ENCODE measurements at places on chromosomes 4 and X. TPM values are rescaled to one million over a fixed set of nuclear protein-coding genes. Genes with fewer than 3 reads are reported as not detected.
A peak's percentile ranks its signal among the peaks of the same experiment; 100 is the strongest.

GRCh38 chr4:16417198-16417597 lies 190.9 kb upstream of the TAPT1 start:
- DNase-seq, result no peak

DNA sequence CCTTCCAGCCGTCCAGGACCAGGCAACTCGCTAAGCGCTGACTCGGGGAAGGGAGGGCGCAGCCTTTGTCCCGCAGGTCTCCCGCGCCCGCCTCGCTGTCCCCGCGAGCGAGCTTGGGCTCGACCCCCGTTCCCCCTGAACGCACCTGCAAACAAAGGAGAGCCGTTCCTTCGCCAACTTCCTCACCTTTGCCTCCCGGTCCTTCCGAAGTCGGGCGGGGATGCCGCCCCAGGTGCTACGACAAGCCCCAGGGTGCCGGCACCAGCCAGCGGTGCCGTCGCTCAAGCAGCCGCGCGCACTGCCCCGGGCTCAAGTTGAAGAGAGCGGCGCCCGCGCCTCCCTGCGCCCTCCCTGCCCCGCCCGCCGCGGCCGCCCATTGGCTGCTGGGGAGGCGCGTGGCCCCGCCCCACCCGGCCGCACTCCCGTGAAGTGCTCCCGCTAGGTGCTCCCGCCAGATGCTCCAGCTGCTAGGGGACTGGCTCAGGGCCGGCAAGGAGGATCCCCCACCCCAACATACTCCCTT lies 107.1 kb downstream of the NSUN7 start:
- DNase-seq, result no peak

- DNase-seq, result no peak
Observed at GRCh38 chr4:31995943-31996901, 1276.1 kb downstream of the PCDH7 start.

- no peak for DNase-seq
Observed at GRCh38 chrX:123964156-123964834, 2.8 kb downstream of the STAG2 start.

DNA sequence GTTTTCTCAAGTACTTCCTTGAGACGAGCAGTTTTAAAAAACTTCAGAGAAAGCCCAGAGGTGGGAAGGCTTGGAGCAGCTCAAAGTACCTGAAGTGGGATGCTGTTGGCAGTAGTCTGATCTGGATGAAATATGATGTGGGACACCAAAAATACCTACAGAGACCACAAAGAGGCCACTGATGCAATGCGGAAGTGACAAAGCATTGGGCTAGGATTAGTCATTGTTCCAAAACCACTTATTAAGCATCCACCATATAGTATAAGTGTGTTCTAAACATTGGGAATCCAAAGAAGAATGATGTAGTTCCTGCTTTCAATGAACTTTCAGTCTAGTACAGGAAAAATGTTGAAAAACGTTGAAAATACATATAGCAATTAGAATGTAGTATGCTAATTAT lies 386.1 kb upstream of the CNKSR2 start:
- DNase-seq, result no peak

DNA sequence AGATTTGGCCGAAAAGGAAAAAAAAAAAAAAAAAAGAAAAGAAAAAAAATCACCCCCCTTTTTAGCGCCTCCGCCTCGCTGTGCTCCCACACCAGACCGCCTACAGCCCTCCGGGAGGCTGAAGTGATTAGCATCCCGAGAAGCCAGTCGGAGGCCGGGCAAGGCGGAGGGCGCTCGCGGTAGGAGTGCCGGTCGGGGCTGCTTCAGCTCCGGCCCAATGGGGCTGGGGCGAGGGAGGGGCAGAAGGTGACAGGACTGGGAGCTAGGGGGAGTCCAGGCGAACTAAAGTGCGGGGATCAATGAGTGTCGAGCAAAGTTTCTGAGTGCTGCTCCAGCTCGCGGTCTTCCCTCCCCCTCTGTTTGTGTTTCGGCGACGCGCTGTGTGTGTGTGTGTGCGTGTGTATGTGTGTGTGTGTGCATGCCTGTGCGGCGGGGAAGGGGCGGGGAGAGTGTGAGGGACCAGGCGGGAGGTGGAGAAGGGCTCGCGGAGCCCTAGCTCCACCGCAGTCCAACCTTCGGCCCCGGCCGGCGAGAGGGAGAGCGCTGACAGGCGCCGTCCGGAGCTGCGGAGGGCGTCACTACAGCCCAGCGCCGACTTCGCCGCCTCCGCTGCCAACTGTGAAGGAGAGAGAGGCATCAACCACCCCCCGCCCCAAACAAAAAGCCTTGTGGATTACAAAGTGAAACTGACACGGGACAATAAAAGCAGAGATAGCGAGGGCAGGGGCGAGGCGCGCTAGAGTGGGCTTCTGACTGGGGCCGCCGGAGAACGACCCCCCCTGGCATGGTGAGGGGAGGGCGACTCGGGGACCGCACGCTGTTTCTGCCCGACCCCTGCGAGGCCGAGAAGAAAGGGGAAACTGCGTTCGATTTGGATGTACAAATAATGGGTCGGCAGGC lies at the start of gene FAT4:
Gene FAT4, plus strand, starts transcription at position 280 of the 900 bp plus-strand sequence. CDS start 1,457 bp downstream, outside the sequence.
- DNase-seq, result peak; percentile 61

- DNase-seq, result no peak
Observed at GRCh38 chr4:113101669-113102068, 52.2 kb downstream of the ANK2 start.

DNA sequence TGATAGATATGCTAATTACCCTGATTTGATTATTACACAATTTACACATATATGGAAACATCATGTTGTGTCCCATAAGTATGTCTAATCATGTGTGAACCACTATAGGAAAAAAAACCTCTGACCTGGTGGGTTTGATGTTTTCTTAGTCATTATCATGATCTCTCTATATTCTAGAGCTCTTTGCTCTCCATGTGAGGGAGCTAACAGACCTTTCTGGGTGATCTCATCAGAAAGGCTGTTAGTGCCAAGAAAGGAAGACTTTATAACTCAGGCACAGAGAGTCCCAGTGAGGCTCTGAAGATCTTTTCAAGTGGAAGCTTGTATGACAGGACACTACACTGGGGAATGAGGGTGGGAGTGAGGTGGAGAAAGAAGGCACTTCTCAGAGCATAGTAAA lies 527.7 kb upstream of the MAGEB2 start:
- DNase-seq, result no peak

GRCh38 chrX:110430293-110431076 lies 71.8 kb downstream of the RTL9 start:
- DNase-seq, result no peak

- no peak for DNase-seq
Observed at GRCh38 chrX:42443267-42443666, 334.7 kb downstream of the PPP1R2C start.

- DNase-seq, result no peak
Observed at GRCh38 chr4:184755278-184755677, 21.4 kb upstream of the CENPU start.

- no peak for DNase-seq
Observed at GRCh38 chr4:6682862-6683590, 10.7 kb upstream of the S100P start.

DNA sequence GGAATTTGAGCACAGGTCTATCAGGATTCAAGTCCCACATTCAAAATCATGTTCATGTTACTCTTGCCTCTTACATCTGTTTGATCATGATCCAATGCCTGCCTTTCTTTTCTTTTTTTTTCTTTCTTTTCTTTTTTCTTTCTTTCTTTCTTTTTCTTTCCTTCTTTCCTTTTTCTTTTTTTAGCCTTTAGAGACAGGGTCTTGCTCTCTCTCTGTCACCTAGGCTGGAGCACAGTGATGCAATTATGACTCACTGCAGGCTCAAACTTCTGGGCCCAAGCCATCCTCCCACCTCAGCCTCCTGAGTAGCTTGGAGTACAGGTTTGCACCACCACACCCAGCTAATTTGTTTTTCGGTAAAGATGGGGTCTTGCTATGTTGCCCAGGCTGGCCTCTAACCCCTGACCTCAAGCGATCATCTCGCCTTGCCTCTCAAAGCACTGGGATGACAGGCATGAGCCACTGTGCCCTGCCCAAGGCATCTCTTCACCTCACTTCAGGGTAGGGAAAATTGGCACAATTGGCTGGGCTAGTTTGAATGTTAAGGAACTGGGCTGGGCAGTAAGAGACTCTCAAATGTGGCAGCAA lies 359.2 kb downstream of the FBXW7 start:
- DNase-seq, result no peak

DNA sequence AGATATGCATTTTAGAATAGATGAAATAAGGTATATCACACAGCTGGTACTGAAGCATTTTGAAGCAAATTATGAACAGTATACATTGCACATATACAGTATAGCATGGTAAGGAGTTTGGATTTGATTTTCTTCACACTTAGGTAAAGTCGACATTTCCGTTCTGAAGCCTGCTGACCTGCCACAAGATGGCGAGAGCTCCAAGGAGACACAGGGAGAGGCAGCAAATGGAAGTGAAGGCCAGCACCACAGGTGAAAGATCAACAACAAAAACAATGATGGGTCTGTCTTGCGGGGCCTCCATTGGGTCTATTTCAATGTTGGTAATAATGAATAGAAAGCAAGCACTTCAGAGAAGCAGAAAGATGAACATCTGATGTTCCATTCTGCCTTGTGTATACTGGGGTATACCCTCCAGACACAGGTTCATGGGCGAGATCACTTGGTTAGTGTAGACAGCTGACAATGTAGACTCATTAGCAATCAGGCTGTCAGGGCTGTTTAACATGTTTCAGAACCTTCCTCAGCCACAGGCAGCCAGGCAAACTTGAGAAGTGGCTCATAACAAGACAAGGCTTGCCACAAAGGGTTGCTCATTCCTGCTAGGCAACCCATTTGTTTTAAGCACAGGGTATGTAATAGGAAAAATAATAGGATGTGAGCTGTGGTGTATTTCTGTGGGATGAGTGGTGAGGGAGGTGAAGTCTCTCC lies 21.4 kb upstream of the NOX1 start:
- no peak for DNase-seq

DNA sequence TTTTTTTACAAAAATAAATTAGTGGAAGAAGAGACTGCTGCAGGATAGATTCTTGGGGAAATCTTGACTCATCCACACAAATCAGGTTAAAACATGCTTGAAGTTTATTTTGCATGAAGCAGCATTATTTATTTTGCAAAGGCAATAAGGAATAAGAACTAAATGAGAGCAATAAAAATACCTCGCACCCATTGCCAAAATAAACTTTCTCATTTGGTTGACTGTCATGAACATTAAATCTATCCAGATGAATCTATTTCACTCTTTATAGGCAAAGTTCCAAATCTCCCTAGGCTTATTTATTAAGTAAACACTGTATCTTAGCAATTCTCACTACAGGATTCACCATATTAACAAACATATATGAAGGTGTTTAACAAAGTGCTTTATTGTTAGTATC lies 58.9 kb downstream of the HOPX start:
- DNase-seq, result no peak

GRCh38 chr4:112093636-112094202 lies 51.5 kb upstream of the FAM241A start:
- DNase-seq, result no peak

DNA sequence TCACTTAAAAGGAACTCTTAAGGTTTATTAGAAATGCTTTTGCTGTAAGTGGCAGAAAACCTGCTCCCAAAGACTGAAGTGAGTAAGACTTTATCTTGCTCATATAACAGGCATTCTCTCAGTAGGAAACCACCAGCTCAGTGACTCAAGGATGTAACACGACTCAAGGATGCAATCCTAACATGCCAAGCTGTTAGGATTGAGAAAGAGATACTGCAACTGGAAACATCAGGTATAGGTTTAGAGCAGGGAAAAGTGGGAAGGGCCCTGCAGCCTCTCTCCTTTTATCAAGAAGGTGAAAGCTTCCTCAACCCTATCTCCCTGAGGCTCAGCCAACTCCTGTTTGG lies 11.9 kb upstream of the SLC9A7 start:
- DNase-seq, result no peak

GRCh38 chr4:84573385-84574068 lies 9.4 kb upstream of the CDS1 start:
- no peak for DNase-seq

- no peak for DNase-seq
Observed at GRCh38 chrX:39953879-39954278, 143.9 kb downstream of the BCOR start.

GRCh38 chr4:173025131-173025530 lies 143.5 kb upstream of the GALNT7 start:
- no peak for DNase-seq

- no peak for DNase-seq
Observed at GRCh38 chr4:156983366-156983765, 11.8 kb upstream of the PDGFC start.

- DNase-seq, result no peak
Observed at GRCh38 chr4:89837385-89837992, 528 bp upstream of the SNCA start.

DNA sequence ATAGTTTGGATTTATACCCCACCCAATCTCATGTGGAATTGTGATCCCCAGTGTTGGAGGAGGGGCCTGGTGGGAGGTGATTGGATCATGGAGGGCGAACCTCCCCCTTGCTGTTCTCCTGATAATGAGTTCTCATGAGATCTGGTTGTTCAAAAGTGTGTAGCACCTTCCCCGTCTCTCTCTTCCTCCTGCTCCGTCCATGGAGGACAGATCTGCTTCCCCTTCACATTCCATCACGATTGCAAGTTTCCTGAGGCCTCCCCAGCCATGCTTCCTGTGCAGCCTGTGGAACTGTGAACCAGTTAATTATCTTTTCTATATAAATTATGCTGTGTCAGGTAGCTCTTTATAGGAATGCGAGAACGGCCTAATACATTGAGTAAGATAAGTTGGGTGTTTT lies 518.8 kb upstream of the LCORL start:
- no peak for DNase-seq

DNA sequence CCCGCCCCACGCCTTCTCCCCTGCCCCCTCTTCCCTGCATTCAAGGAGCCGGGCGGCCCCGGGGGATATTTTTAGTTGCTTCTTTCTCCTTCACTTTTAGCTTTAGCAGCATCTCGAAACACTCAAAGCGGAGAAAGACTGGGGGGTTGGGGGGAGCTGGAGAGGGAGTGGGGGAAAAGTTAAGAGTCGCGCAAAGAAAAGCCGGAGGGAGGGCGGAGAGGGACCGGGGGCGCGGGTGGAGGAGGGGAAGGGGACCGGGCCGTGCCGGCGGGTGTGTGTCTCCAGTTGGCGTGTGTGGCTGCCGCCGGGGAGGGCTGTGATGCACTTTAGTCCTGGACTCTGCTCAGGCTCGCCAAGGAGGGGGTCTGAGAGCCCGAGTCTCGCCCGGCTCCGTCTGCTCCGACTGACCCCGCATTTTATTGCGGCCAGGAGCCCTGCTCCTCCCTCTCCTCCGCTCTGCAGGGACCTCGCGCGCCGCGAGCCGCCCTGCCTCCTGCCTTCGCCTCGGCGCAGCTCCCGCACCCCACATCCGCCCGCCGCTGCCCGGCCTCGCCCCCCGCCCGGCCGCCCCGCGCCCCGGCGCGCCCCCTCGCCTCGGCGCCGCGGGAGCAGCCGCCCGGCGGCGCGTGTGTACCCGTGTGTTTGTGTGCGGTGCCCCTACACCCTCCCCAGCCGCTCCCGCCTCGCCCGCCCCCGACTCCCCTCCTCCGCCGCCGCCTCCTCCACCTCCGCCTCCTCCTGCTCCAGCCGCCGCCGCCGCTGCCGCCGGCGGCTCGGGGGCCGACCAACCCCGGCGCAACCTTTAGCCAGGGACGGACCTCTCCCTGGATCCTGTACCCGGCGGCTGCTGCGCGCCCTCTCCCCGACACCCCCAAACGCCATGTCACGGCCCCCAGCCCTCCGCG lies 1.4 kb downstream of the ZNF827 start:
- DNase-seq, result peak; percentile 8

The USP9X gene
- total RNA-seq, result 36.7 TPM

The HS6ST2 gene
- 6.3 TPM for total RNA-seq

The TEX28 gene
- not detected for total RNA-seq

The TLR6 gene
- 2.1 TPM for total RNA-seq

The CHRNA9 gene
- total RNA-seq, result not detected

The OPRPN gene
- not detected for total RNA-seq

The F8A2 gene
- total RNA-seq, result not detected

The SPANXA1 gene
- not detected for total RNA-seq

The SPANXD gene
- not detected for total RNA-seq

The CCKAR gene
- total RNA-seq, result not detected

The PAGE5 gene
- not detected for total RNA-seq

The MBNL3 gene
- total RNA-seq, result 21.7 TPM

The CRLF2 gene
- total RNA-seq, result not detected

Measured in esophagus squamous epithelium (tissue), 5 donors.